ENCODE measurements at places on chromosomes 11 and 22.

GRCh38 chr11:111607751-111608150 is 5.5 kb downstream of the SIK2 start:
- DNase-seq = no peak

DNA sequence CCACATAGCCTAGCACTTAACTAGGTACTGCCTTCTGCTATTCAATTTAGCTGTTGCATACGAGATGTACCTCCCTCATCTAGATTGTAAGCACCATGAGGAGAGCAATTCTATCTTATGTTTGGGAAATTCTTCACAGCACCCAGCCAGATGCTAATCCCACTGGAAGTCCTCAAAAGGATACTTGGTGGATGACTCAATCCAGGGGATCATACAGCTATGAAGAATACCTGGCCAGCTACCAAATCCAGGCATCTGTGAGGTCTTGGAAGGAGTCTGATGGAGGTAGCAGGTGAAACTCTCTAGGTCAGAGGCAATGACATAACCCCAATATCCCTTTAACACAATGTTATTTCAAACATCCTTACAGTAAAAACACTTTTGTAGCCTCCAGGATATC is 167.8 kb upstream of the NCAM1 start:
- DNase-seq = no peak

DNA sequence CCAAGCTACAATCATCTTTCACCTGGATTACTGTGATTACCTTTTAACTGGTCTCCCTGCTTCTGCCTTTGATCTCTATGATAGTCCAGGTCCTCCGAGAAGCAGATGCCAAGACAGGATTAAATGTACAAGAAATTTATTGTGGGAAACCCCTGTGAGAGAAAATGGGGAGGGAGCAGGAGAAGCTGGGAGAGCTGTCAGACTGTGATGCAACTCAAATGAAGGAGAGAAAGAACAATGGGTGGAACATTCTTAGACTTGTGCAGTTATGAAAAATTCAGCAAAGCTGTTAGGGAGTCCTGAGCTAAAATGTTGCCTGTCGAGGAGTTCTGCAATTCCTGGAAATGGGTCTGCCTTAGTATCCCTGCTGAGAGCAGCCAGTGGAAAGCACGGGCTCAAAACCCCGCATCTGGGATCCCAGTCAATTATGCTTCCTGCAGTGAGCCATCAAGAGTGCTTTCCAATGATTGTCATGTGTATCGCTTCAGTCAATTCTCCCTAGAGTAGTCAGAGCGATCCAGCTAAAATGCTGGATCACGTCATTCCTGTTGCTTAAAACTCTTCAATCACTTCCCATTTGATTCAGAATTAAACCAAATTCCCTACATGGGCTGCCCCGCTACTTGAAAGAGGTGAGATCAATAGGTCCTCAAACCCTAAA is 16.5 kb upstream of the CSTF3 start:
- no peak for DNase-seq

- no peak for DNase-seq
Measured at GRCh38 chr11:102928247-102928646, 27.3 kb downstream of the MMP13 start.

DNA sequence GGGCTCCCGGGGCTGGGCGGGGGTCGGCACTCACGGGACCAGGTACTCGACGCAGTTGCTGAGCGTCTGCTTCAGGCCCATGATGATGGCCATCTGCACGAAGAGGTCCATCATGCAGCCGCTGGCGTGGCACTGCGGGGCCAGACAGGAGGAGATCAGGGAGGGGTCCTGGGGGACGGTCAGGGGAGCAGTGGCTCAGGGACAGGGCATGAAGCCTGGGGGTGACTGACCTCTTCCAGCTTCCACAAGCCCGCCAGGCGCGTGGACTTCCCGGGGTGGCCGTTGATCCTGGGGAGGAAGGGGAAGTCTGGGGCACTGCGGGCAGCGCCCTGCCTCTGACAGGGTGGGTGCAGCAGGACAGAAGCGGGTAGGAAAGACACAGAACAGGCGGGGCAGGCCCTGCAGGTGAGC is 6.1 kb upstream of the SIGIRR start:
- no peak for DNase-seq

GRCh38 chr11:30364139-30364836 is 41.4 kb downstream of the ARL14EP start:
- no peak for DNase-seq

- DNase-seq = no peak
Measured at GRCh38 chr11:114019046-114019445, 40.5 kb upstream of the ZBTB16 start.

GRCh38 chr11:29306527-29306926 is 710.3 kb downstream of the KCNA4 start:
- DNase-seq = no peak

DNA sequence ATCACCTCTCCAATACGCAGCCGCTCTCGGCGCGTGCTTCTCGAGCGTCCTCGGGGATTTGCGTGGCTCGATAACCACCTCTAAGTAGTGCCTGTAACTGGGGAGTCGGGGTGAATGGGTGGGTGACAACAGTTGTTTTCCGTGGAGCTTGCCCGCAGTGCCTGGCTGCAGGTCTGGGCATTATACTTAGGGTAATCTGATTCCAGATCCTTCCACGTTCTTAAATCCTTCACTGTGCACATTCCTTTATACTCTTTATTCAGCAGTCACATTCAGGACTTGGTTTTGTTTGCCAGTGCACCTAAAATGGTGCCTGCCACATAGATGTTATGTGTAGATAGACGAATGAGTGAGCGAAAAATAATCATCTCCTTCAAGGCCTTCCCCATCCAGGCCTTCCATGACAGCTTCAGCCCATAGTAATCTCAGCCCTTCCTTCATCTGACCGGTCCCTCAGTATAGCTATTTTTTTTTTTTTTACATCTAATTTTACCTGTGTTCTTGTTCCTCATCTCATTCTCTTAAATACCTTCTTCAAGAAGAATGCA is 602 bp downstream of the NAT10 start:
- no peak for DNase-seq

DNA sequence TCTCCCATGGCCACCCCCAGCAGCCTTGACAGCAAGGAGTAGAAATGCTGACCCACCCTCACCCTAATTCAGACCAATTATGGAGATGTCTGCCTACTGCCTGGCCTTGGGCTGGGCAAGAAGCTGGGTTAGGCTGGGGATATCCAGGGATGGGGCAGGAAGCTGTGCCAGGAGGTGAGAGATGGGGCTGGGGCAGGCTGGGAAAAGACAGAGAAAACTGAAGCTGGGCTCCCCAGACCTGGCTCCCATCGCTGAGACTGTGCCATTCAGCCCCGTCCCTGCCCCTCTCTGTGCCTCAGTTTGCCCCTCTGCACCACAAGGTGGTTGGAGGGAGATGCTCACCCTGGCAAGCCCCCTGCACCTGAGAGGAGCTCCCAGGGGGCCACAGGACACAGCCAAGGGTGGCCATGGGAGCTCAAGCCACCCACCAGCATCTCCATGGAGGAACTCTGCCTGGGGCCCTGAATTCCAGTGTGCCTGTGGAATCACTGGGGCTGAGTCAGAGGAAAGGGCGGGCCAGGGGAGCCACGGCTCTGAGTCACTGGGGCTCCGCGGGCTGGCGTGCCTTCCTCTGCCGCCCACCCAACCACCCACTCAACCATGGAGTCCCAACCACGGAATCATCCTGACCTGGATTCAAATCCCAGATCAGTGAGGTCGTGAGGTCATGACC is 6.0 kb upstream of the CARD10 start:
- no peak for DNase-seq
